Hepatic stellate cell (primary cell): ENCODE measurements at places on chromosomes 5 and 9.

GRCh38 chr5:53749621-53750020, 189.2 kb downstream of the NDUFS4 start:
- DNase-seq, result no peak

DNA sequence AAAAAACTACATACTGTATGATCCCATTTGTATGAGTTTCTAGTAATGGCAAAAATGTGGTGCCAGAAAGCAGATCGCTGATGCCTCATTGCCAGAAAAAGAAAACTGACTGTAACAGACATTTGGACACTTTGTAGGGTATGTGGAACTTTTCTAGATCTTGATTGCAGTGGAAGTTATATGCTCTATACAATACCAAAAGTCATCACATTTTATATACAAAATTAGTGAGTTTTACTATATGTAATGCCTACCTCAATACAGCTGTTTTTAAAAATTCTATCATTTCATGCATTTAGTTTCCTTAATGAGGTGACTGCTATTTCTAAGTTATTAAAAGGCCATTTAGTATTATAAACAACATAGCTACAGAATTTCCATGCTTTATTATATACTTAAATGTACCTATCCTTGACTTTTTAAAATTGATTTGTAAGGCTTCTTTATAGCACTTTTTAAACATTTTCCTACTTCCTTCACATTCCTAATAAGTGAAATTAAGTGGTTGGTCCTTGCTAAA, 199.9 kb downstream of the CWC27 start:
- no peak for DNase-seq

DNA sequence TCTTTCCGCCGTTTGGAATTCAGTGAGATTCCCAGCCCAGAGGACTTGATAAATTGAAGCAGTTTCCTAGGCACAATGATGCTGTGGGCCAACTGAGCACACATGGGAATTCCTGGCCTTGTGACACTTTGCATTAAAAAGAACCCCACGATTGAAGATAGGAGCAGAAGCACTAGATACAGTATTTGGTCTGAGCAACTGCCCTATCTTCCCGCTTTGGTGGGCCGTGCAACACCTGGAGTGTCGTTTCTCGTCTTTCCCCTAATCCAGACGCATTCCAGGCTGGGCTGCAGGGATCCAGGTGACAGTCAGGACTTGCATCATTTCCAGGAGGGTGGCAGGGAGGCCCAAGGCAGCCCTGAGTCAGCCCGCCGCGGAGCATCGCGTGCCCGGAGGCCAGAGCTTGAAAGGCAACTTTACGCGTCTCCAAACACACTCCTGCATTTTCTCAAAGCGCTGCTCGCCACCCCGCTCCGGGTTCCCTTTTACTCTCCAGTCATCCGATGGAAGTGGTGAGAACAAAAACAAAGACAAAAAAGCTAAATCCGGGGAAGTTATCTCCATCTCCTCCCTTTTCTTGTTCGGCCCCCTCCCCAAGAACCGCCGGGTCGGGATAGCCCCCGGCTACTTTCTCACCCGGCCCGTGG, 753 bp upstream of the STC2 start:
- peak; percentile 83 for DNase-seq

DNA sequence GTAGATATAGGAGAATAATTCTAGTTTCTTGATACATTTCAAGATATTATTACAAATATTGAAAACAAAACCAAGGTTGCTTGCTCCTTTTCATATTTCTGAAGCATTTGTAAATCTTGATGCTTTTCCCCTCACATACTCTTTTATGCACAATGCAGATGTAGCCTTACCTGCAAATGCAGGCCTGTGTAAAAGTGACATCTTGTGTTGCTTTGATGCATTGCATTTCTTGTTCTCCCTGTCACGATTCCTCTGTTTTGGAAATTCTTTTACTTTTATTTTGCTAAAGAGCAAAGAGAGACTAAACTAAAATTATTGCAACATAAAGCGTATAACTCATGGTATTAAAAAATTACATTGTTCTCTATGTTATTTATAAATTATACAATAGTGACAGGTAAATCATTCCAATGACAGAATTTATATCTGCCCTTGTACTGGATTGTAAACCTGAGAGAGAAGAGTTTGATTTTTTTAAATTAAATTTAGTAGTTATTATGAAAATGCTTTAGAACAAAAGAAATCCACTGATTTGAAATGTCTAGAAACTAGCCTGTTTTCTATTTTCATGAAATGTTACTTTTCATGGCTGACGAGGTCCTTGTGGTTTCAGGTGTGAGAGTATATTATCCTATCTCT, 970.0 kb downstream of the MAT2B start:
- peak; percentile 2 for DNase-seq

GRCh38 chr9:101311758-101312420, 72.9 kb downstream of the BAAT start:
- peak; percentile 29 for DNase-seq

- DNase-seq, result no peak
Observed at GRCh38 chr5:72661405-72661804, 154.2 kb upstream of the ZNF366 start.

DNA sequence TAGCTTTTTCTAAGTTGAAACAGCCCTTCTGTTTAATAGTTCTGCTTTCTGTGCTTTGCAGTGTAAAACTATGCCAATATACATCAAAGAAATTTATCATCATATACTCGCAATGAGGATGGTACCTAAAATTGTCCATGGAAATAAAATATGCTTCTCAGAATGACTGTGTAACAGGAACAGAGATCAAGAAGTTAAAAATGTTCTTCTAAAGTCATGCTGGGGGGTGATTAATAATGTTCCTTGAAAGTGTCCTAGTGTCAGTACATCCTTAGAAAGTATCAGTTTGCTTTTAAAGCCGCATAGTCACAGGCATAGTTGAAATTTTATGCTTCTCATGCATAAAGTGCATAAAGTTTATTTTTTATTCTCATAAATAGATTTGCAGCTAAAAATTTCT, 4.0 kb upstream of the LRRC70 start:
- DNase-seq, result no peak

DNA sequence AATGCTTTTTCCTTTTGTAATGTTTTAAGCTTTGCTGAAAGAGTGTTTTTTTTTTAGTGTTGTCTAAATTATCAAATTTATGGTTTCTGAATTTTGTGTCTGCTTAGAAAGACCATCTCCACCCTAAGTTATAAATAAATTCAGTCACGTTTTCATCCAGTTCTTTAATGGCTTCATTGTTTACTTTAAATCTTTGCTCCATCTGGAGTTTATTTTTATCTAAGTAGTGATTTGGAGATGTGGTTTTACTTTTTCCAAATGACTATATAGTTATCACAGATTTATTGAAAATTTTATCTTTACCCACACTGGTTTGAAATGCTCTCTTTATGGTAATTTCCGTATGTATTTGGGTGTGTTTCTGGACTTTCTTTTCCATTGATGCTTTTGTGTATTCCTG, 577.2 kb upstream of the ZNF608 start:
- no peak for DNase-seq

DNA sequence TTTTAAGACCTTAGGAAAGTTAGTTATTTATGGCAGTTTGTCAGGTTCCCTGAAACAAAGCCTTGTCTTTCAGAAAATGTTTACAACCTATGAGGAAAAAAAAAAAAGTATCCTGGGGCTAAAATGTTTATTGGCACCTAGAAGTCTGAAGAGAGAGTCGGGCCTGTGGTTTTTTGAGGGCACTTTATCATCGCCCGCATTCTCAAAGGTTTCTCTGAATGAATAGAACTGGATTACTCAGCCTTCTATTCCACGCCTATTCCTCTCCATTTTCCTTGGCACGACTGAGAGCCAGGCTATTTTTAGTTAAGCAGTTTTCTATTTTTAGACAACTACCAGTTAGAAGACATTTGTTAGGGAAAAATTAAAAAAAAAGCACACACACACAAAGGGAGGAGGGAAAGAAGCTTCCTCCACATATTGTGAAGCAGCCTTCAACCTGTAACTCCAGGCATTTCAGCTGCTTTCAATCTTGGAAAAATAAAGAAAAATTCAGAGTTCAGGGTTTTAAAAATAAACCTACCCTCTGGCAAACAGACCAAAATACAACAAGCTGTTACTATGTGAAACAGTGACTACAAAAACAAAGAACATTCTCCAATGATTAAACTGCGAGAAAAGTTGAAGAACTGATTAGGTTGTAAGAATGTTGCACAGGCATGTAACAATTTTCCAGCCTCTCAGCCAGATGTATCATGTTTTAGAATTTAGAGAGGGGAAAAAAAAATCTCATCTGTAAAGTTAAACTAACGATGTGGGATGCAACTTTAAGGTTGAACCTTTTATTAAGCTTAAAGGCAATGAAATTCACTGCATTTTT, 97.0 kb downstream of the MEF2C start:
- peak; percentile 21 for DNase-seq

GRCh38 chr5:14415024-14415697, 166.4 kb upstream of the OTULINL start:
- no peak for DNase-seq

GRCh38 chr9:37998881-37999587, 70.0 kb downstream of the SHB start:
- DNase-seq, result peak; percentile 36

DNA sequence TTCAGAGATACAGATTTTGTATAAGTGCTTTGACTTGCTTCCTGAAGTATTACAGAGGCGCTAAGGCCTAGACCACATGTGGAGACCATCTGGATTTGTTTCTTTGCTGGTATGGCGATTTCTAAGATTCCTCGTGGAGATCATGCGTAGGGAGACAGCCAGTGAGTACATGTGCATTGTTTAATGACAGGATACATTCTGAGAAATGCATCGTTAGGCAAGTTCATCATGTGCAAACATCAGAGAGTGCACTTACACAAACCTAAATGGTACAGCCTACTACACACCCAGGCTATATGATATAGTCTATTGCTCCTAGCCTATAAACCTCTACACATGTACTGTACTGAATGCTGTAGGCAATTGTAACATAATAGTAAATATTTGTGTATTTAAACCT, 16.5 kb upstream of the CEP120 start:
- DNase-seq, result no peak

GRCh38 chr5:115751176-115751575, 65.3 kb downstream of the CDO1 start:
- DNase-seq, result no peak

DNA sequence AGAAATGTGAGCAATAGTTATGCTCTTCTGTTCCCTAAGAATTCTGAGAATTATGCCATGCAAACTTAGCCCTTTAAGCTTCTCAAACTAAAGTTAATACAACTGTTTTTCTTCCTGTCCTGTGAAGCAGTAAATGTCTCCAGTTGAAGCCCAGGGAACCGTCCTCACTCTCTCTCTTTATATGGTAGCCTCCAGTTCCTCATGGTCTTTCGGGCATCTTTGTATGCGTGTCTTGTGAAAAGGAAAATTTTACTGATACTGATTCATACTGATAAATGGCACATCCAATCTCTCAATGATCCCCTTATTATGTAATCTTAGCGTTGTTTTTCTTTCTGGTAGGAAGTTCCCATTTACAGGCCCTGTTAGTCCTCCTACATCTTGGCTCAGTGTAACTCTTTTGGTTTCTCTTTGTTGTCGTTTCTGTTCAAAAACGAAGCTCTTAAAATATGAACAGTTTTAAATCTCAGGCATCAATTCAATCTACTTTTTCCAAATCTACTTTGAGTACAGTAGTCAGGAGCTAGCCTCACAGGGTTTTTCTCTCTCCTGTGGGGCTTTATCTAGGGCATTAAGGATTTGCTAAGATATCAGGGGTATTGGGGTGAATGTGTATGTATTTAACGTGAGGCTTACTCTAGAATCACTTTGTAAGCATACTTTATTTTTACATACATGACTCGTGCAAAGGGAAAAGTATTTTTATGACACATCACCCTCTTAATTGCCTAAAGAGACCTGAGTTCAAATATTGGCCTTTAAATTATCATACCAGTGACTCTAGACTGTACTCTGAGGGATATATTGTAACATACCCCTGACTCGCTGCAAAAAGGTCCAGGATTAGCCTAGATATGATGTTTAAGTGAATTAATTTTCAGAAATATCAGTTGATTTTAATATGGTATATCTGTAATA, 258.0 kb downstream of the NR3C1 start:
- no peak for DNase-seq

- no peak for DNase-seq
Observed at GRCh38 chr5:115798252-115798651, 18.2 kb downstream of the CDO1 start.

GRCh38 chr9:77546376-77546950, 101.7 kb downstream of the GNA14 start:
- no peak for DNase-seq

- DNase-seq, result no peak
Observed at GRCh38 chr5:177491429-177491945, 5.9 kb downstream of the PDLIM7 start.
